LNCaP clone FGC (cell line): ENCODE measurements at places on chromosomes 5 and 9.

DNA sequence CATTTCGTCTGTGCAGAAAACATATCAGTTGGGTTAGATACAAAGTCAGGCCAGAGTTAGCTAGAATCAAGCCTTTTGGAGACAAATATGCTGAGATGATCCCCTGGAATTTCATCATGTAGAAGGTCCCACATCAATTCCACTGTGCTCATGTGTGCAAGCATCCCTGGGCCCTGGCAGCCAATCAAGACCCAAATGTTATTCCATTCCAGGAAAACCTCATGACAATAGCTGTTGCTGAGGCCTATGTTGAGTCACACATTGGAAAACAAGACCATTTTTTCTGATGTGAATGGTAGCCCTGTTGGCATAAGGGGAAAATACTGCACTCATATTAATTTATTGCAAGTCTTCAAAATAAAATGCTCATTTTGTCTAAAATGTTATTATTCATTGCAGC lies 11.5 kb downstream of the SPOCK1 start:
- no peak for DNase-seq

GRCh38 chr9:126354887-126355770 lies 28.5 kb downstream of the MVB12B start:
- no peak for DNase-seq

GRCh38 chr5:31944684-31945445 lies 229.3 kb downstream of the GOLPH3 start:
- DNase-seq: no peak

- DNase-seq: no peak
Observed at GRCh38 chr5:51471630-51472029, 88.4 kb downstream of the ISL1 start.

GRCh38 chr5:7851240-7851592 lies 283 bp upstream of the CFAP90 start:
- DNase-seq: no peak

GRCh38 chr5:74205767-74206578 lies 434.6 kb downstream of the ENC1 start:
- DNase-seq: no peak

DNA sequence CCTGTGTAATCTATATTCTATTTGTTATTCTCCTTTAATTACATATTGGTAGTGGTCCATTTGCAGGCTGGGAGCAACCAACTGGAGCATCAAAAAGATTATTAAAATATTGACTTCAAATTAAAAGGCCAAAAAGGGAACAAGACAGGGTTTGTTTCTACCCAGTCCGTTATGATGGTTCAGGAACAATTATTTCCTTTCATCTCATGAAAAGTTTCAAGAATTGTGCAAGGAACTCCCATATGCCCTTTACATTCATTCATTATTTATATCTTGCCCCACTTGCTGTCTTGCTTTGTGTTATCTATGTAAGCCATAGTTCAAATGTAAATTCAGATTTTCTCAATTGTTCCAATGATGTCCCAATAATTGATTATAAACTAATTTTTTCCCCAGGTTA lies 58.7 kb upstream of the TLE1 start:
- no peak for DNase-seq

GRCh38 chr9:72322678-72323077 lies 42.3 kb downstream of the ZFAND5 start:
- DNase-seq: no peak
